ENCODE measurements at places on chromosomes 5 and 9.

DNA sequence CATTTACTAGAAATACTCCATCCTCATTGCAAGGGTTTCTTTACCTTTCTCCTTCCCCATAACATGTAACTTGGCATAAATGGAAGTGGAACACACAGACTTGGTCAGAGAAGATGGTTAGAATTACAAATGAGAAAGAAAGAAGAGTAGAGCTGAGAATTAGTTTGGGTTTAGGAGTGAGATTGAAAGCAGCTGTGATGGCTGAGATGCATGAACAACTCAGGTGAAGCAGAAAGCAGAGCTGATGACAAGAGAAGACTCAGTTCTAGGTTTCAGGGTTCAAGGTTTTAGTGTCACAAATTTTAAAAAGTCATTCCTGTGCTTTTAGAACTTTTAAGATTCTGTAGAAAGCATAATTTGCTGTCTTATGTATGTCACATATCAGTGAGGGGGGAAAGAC lies 54.0 kb downstream of the TMEM161B start:
- DNase-seq: no peak

GRCh38 chr9:134532084-134532483 lies 109.5 kb upstream of the COL5A1 start:
- DNase-seq: no peak

- DNase-seq: no peak
Measured at GRCh38 chr5:144209361-144209760, 38.7 kb downstream of the KCTD16 start.

GRCh38 chr5:127645300-127645726 lies 3.6 kb upstream of the CTXN3 start:
- DNase-seq: no peak

- no peak for DNase-seq
Measured at GRCh38 chr5:28398185-28398584, 1359.8 kb upstream of the CDH9 start.

GRCh38 chr9:90127923-90128322 lies 514.7 kb downstream of the DIRAS2 start:
- no peak for DNase-seq

- DNase-seq: no peak
Measured at GRCh38 chr5:166163996-166164610, 2127.3 kb upstream of the WWC1 start.

Data from activated CD8-positive, alpha-beta memory T cell treated with anti-CD3 and anti-CD28 coated beads for 1 hour (primary cell).